ENCODE measurements at places on chromosomes 3 and 15.

GRCh38 chr3:9180764-9181117 lies 68.7 kb downstream of the SRGAP3 start:
- DNase-seq, result no peak

GRCh38 chr3:149310796-149311534 lies 22.5 kb downstream of the TM4SF18 start:
- no peak for DNase-seq

- no peak for DNase-seq
Observed at GRCh38 chr3:136141291-136141785, 54.8 kb downstream of the MSL2 start.

GRCh38 chr15:67869701-67870100 lies 29.9 kb upstream of the RNU6-1 start:
- no peak for DNase-seq

- no peak for DNase-seq
Observed at GRCh38 chr15:75891895-75892294, 11.8 kb upstream of the FBXO22 start.

Measured in stimulated activated CD8-positive, alpha-beta memory T cell treated with anti-CD3 and anti-CD28 coated beads, Interleukin-7, amount 100 ng/mL, for 1 hour (primary cell).